ENCODE measurements at places on chromosomes 1 and 21.

GRCh38 chr21:23664193-23664694 lies 1943.0 kb downstream of the MRPL39 start:
- DNase-seq, result no peak

DNA sequence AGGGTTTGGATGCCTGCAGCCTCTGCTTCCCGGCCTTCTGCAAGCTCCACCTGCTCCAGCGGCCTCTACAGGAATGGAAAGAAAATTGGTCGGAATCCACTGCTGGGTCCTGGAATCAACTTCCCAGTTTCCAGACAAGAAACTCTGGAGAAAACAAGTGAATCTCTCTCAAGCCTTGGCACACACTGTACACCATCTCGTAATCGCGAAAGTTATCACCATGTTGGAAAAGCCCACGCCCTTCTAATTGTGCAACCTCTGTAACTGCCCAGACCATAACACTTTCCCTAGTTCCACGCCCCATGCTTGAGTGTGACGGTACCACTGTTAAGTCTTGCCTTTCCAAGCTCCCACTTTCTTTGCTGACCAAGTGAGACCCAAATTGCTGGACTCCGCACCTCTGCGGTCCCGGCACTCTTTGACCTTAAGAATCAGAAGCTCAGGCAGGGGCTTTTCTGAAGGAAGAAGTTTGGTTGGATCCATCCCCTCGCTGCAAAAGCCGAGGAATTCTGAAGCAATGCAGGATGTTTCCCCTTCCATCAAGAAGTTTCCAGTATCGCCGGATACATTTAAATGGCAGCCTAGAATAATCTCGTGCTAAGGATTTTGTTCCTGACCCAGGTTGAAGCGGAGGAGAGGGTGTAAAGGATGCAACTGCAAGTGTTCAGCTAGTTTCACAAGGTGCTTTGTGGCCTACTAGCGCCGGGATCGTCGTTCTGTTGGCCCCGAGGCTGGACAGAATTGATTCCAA lies 6.2 kb downstream of the NR5A2 start:
- DNase-seq, result no peak

GRCh38 chr1:94544706-94545490 lies 3.3 kb upstream of the F3 start:
- no peak for DNase-seq

- no peak for DNase-seq
Measured at GRCh38 chr1:13753636-13754402, 53.8 kb downstream of the PRDM2 start.

GRCh38 chr1:112386731-112387346 lies 9.2 kb upstream of the CTTNBP2NL start:
- DNase-seq, result peak; percentile 27
